ENCODE measurements at places on chromosomes 7 and 10.
A peak's percentile ranks its signal among the peaks of the same experiment; 100 is the strongest.

DNA sequence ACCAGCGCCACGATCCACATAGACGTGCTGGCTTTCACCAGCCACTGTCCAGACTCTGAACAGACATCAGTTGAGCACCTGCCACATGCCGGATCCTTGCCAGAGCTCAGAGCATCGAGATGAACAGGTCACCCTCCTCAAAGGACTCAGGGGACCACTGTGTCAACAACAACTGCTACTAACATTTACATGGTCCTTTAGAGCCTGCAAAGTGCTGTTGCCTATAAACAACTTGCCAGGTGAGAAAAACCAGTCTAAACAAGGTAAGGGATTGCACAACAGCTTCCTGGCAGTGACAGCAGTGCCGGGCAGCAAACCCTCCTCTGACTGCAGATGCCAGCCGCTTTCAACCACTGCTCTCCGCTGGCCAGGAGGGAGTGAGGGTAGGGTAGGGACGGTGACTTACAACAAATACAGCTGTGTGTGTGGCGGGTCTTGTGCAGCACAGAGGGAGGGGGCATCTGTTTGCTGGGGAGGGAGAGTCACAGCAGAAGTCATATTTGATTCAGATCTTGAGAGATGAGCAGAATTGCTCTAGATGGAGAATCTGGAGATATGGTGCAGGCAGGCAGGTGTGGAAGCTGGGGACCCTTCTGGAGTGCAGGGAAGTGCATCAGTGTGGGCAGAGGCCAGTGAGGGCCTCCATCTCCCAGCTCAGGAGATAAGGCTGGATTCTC is 32.8 kb upstream of the RHEB start:
- no peak for DNase-seq

DNA sequence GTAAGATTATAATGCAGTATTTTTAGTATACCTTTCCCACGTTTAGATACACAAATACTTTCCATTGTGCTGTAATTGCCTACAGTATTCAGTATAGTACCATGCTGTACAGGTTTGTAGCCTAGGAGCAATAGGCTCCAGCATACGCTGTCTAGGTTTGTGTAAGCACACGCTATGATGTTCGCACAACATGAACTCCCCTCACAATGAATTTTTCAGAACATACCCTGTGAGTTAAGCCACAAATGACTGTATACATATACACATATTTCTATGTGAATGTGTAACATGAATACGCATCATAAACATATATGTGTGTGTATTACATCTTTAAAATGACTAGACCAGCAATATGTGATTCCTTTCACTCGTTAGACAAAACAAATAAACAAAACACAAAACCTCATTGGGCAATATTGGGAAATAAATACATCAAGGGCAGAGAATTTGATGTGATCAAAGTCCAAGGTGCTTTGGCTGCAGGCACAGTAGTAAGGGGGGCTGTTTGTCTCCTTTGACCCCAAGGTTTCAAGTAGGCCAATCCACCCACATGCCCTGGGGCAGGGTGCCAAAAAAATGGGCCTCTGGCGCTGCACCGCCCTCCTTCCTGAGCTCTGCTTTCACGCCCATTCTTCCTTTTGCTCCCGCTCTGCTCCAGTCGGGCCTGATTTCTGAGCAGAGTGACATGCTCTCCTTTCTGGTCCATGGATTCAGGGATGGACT is 33.9 kb downstream of the CHN2 start:
- DNase-seq = no peak

DNA sequence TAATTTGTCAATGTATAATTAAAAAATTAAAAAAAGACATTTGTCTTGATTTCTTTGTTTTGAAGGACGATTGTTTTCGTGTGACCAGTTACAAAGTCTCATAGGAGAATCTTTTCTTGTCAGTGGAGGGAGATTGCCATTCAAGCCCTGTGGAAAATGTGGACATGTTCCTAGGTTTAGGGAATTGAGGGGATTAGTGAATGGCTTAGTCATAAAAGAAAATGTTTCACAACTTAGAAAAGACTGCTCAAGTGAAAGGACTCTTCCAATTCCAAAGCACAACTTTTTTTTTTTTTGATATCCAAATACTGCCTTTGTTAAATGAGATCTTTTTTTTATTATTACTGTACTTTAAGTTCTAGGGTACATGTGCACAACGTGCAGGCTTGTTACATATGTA is 140.7 kb upstream of the HABP2 start:
- no peak for DNase-seq

GRCh38 chr10:124005991-124006392 is 87.4 kb downstream of the CHST15 start:
- DNase-seq = no peak

- DNase-seq = no peak
Measured at GRCh38 chr10:114751856-114752255, 69.7 kb upstream of the FHIP2A start.

GRCh38 chr7:29557954-29558353 is 5.7 kb upstream of the PRR15 start:
- no peak for DNase-seq

DNA sequence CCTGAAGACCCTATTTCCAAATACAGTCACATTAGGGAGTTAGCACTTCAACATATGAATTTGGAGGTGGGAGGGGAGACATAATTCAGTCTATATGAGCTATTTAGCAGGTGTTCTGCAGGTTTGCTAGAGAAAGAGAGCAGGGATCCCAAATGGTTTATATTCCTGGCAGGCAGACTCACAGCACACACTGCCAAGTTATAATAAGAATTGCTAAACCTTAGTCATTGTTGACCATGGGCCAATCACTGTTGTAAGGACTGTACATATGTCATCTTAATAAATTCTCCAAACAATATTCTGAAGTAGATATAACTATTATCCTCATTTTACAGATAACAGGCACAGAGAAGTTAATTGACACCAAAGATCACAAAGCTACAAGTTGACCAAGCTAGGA is 1.5 kb upstream of the CCDC3 start:
- DNase-seq = no peak

DNA sequence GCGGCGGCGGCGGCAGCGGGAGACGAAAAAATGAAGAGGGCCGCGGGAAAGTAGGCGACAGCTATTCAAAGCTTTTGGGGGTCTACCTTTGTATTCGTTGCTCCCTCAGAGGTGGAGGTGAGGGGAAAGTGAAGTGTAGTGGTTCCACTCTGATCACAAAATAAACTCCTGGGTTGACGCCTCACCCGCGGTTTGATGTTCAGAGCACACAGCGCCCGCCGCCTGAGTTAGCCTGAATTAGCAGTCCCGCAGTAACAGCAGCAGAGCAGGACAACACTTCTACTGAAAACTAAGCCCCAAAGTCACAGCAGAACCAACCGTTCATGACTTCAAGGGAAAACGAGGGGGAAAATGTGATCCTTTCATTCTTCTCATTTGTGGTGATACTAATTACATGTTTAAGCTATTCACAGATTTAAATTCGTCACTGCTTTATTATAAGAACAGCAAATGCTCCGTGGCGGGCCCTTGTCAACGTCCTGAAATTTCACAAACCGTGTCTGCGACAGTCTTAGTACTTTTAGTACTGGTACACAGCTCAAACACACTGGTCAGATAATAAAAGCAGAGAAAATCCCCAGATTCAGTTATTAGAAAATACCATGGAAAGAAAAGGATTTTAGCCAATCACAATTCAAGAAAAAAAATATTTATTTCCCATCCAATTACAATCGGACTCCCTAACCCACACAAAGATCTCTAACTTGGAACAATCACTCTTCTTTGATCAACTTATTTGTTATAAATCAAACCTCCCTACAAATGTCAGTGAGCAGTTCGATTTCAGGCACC is 563 bp upstream of the JMJD1C start:
- peak; percentile 56 for DNase-seq

DNA sequence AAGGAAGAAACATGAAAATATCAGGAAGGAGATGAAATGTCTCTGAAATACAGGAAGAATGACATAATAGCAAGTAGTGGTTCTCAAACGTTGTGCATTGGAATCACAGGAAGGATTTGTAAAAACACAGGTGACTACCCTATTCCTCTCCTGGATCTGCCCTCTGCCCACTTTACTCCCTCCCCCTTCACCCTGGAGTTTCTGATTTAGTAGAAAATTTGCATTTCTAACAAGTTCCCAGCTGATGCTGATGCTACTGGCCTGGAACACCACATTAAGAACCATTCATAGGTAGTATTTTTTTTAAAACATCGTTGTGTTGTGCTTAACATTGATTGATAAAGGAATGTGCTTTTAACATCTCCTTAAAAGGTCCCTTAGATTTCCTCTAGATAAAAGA is 130.9 kb downstream of the PHF14 start:
- no peak for DNase-seq

DNA sequence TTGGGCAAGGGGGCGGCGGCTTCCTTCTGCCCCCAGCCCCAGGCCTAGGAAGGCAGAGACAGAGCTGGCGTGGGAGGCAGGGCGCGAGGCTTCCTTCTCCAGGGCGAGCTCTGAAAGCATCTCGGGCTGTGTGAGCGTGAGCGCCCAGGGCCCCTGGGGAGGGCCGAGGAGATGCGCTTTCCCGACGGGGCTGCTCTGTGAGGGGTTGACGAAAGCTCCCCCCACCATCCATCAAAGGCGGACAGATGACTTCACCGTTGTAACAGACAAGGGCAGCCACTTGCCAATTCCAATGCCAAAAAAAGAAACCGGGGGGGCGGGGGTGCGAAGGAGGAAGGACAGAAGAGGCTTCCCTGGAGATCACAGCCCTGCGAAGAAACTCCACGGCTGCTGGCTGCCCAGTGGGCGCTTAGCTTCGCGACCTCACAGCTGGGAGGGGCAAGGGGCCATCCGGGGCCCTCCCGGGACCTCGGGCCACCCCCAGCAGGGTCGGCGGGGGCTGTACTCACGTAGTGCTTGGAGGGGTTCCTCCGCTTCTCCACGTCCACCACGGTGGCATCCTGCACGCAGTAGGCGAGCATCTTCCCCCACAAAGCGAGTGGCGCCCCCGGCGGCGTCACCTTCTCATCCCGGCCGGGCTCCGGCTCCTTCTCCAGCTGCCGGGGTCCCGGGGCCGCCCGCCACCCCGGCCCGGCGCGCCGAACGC is 537 bp downstream of the SH3PXD2A start:
- DNase-seq = no peak

- no peak for DNase-seq
Measured at GRCh38 chr10:226018-226417, 90.8 kb downstream of the ZMYND11 start.

DNA sequence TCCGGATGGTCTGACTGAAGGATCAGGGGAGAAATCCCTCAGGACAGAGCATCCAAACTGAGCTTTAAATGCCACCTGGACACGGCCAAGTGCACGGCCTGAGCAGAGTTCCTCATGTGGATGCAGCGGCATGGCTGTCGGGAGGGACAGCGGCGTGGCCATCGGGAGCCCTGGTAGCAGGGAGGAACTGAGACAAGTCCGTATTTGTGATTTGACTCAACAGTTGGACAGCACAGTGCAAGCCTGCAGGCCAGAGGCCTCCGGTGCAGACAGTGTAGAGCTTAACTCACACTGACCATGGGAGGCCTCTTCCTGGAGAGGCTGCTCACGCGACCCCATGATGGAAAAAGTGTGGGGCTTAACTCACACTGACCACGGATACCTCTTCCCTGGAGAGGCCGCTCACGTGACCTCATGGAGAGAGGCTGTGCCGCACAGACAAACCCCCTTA is 207.4 kb downstream of the DIP2C start:
- no peak for DNase-seq

DNA sequence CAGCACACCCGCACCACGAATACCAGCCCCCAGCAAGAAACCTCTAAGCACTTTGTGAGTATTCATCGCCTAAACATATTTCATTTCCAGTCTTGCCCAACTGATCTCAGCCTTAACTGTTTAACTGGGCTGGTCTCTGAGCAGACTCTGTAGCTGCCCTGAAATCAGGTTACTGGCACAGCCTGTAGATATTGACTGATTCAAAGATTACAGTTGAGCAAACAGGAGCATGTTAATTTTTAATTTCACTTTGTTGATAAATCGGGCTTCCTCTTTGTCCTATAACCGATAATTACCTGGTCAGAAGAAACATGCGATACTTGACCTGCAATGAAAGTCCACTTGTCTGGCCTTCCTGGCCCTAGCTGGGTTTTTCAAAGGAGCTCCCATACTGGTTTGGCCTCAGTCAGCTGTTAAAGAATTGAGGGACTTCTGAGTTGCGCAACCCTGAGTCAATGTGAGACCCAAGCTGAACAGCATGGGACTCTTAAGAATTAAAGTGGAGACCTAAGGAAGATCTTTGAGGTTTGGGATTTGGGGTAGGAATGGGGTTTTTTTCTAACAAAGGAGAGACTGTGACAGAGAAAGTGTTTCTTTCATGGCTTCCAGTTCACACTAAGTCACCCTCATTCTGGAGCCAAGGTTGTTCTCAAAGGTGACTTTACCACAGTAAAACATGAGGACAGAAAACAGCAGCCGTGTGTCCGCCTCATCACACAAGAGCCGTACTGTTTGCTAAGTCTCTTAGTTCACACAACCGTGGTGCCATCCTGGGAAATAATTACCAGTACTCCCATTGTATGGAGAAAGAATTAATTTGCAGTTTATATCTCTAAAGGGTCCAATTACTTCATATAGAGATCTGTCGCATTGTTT is 75.9 kb downstream of the PPP1R3C start:
- no peak for DNase-seq
